ENCODE measurements at places on chromosomes 7 and 10. TPM values are rescaled to one million over a fixed set of nuclear protein-coding genes. Genes with fewer than 3 reads are reported as not detected.

Gene AGR2
- not detected for total RNA-seq

Gene ZPBP
- not detected for total RNA-seq

GRCh38 chr7:50939021-50939420, 156.3 kb upstream of the GRB10 start:
- DNase-seq = peak; percentile 13

DNA sequence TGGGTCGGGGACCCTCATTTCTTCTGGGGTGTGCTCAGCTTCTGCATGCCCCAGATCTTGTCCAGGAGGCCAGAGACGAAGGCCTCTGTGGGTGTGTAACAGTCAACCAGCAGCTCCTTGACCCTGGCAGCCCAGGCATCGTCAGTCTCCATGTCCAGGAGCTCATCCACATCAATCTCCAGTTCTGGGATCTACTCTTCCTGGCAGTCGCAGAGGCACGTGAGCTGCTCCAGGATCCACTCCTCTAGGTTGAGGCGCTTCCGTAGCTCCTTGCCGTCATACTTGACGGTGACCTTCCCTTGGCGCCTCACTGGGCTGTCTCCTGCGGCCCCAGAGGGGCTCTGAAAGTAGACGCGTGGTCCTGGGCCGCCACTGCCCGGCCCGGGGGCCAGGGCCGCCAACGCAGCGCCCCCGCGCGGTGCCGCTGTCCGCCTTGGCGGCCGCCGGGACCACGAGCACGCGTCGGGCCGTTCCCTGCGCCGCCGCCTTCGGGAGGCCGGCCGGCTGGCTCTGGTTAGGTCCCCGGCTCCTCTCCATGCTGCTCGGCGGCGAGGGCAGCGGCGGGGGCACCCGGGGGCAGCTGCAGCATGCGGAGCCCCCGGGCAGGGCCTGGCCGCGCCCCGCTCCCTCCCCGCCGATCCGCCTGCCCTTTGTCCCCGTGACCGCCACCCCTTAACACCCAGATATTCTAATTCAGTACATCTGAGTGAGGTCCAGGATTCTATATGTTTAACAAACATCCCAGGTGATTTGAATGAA, 170.5 kb downstream of the SEPTIN7 start:
- no peak for DNase-seq

GRCh38 chr7:96667026-96667425, 42.6 kb downstream of the SEM1 start:
- DNase-seq = no peak

Gene CISD1
- 28.3 TPM for total RNA-seq

Gene PNLIP
- not detected for total RNA-seq

DNA sequence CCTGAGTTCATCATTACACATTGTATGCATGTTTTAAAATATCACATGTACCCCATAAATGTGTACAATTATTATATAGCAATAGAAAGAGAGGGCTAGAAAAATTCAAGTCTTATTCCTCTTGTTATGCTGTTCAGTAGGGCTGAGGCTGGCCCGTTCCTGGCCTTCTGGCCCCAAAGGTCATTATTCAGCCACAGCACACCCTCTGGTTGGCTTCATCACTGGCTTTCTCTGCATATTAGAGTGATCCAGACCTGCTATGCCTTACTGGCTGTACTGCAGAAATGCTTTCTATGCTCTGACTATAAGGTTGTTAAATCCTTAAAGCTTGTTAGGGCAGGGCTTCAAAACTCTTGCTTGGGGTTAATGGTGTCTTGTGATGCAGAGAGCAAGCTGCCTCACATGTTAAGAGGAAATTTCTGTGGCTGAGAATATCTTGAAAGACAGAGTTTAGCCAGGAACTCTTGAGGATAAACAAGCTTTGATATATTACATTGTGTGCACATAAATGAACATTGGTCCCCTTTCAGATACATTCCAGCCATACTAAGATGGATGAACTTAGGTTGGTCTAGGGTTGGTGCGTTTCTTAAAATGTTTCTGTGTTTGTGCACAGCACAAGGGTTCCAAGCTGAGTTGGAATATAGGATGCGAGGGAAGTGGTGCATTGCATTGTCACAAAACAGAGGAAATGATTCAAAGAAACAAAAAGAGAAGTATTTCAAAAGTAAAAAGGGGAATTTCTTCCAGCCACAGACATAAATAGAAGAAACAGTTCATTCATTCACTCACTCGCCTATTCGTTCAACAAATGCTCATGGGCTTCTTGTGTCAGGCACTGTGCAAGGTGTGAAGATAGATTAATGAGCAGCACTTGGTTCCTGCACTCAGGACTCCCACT, 61.6 kb upstream of the WDR11 start:
- DNase-seq = no peak

GRCh38 chr10:61635471-61635870, 27.3 kb upstream of the CABCOCO1 start:
- DNase-seq = no peak

DNA sequence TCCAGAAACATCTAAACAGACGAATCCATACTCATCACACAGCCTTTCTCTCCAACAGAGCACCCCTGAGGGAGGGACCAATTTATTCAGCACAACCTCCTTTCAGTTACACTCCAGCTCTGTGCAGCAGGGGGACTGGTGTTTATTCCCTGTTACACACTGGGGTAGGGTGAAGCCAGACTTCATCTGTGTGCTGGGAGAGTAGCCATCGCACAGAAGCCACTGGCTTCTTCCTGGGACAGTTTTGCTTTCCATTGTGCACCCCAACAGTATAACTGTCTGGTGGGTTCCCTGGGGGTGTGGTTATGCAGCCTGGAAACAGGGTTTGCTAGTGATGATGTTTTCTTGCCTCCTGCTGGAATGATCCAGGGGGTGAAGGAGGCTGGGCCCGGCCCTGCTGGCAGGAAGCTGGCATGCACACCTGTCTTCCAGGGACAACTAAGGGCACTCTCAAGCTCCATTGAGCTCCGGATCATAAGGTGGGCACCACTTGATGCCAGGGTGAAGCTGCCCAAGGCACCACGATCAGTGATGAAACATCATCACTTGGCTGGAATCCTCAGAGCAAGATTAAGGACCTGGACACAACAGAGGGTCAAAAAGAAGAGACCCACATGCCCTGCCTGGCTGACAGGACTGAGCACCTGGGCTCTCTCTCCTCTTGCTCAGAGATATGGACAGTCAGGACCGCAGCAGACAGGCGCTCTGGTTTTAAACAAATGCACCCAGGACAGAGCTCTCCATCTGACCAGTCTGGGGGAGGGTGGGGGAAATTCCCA, 293.2 kb downstream of the GRID1 start:
- DNase-seq = no peak

GRCh38 chr7:143216151-143216550, 5.7 kb upstream of the TAS2R40 start:
- peak; percentile 5 for DNase-seq

- DNase-seq = no peak
These were observed 369.2 kb upstream of the MGMT start for GRCh38 chr10:129097776-129098330.

GRCh38 chr10:52879091-52879807, 106.7 kb upstream of the MBL2 start:
- DNase-seq = peak; percentile 4

Gene ERVW-1
- total RNA-seq = not detected

Gene PIP
- total RNA-seq = not detected

- peak; percentile 18 for DNase-seq
These were observed 6.6 kb upstream of the NPC1L1 start for GRCh38 chr7:44547536-44548231.

GRCh38 chr7:155124706-155125105, 54.6 kb downstream of the HTR5A start:
- DNase-seq = no peak

Gene SNCG
- total RNA-seq = 3.5 TPM

- peak; percentile 60 for DNase-seq
These were observed 4.1 kb upstream of the TAS2R5 start for GRCh38 chr7:141785706-141786552.
